NCI-H1436 treated with DMSO at 0.1 percent for 48 hours (cell line): ENCODE measurements at places on chromosomes 2 and 18.

DNA sequence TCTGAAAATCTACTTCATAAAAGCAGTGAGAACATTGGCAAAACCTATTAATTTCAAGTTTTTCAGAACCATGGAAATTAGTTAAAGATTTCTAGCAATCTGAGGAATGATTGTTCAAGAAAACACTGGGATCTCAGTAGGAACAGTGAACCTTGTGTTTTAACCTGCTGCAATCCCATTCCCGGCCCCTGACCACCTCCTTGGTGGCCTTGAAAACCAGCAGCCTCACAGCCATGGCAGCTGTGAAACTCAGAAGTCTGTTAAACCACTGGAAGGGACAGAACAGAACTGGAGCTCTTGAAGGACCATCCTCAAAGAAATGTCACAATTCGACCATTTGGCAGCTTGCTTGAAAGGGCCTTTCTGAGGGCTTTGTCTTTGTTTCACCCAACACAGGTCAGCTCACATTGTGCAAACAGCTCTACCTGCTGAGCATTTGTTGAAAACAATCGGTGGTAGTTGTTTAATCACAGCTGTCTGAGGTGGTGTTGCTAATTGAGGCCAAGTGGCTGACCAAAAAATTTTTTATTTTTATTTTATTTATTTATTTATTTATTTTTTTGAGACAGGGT, 25.8 kb downstream of the NEDD4L start:
- no peak for DNase-seq

DNA sequence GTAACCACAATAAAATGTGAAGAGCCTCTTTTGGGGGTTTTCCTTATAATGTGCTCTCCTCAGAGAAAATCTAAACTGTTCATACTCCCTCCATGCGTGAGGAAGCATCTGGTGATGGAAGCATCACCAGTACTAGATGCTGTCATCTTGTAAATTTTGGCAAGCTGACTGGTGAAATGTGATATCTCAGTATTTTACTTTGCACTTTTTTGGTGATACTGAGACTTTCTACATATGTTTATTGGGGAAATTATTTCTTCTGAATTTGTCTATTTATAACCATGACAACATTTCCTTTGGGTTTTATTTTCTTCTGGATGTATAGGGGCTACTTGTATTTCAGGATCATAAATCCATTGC, 95.9 kb upstream of the DLGAP1 start:
- no peak for DNase-seq

DNA sequence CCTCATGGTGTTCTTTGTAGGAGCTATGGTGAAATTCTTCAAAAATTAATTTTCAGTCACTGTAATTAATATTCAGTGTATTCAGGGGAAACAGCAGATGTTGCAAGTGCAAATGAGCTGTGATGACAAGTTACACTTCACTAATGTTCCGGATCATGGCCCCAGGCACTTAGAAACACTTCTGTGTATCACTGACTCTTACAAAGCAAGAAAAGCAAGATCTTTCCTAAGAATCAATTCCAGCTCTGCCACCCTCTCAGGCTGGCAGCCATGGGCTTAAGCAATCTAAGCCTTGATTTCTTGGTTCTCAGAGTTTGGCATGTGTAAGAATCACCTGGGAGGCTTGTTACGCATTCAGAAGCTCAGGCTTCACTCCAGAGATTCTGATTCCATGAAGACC, 78.0 kb downstream of the MARCHF4 start:
- no peak for DNase-seq

DNA sequence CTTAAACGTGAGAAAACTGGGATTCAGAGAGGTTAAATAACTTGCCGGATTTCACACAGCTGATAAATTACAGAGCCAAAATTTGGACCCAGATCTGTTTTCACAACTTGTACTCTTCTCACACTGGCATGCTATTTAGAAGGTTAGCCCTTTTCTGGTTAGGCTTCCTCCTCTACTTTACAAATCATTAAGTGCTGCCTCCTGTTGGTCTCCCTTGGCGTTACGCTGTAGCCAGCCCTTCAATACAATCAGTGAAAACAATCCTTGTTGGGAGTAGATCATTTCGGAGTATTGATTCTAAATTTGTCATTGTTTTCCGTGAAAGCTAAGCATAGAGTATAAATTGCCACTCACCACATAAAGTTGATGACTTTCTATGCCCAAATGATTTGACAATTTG, 153.5 kb downstream of the ARHGAP15 start:
- DNase-seq: no peak

DNA sequence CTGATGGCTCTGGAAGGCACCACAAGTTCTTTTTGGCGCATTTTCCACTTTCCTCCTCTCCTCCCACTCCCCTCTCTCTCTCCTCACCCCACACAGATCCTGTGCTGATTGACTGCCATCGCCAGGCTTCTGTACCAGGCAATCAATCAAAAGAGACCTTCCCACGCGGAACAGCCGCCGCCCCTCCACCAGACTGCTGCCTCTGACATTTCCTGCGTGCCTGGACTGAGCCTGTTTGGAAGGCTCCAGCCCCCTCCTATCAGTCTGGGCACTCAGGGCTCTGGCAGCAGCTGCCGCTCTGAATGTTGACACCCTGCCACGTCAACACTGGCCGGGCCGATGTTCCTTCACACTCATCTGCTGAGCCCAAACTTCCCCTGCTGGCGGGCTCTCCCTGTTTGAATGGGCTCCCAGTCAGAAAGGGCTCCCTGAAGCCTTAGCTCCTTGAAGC, 467.7 kb downstream of the EPHA4 start:
- no peak for DNase-seq

DNA sequence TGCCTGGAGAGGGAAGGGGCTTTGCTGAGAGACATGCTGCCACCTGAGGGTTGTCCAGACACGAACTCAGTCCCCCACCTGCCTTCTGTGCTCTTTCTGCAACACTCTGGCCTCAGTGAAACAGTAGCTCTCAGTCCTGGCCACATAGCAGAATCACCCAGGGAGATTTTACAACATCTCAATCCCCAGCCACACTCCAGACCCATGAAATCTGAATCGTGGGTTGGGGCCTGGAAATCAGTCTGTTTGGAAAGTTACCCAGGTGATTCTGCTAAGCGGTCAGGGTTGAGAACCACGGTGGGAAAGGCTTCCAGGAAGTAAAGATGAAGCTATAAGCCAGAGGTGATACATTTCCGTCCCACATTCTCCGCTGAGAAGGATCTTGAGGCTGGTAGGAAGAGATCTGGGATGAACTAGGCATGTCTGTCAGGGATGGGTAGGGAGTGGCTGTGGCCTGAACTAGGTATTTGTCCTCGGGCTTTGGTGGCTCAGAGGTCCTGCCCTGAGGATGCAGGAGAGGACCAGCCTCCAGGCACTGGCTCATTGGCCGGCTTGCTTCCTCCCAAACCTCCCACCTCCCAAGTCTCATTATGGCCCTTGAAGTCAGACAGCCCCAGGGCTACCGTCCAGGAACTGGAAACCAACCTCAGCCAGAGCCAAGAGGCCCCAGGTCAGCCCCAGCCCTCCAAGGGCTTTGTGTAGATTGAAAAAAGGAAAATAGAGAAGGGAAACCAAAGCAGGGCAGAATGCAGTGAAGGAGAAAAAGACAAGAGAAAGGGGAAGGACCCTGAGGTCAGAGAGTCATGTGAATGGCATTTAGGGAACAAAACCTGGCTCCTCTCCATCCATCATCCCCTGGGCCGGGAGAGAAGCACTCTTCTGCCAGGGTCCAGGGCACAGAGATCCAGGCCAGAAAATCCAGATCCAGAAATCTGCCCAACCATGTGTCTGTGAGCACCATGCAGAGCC, 119.6 kb downstream of the ZFP36L2 start:
- DNase-seq: no peak

DNA sequence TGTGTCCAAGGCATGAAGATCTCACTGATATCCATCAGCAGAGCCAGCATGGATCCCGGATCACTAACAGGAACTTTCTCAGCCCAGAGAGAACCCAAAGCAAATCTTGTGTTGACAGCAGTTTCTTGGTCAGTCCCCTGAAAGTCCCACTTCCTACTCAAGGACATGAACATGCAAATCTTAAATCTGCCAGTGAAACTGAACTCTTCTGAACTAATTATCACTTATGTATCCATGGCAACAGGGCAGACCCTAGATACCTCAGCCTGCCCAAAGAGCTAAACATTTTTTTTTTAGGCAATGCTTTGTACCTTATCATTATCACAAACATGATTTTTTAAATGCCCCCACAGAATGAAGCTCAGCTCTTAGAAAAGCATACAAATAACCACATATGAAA, 127.8 kb upstream of the DDX18 start:
- no peak for DNase-seq

DNA sequence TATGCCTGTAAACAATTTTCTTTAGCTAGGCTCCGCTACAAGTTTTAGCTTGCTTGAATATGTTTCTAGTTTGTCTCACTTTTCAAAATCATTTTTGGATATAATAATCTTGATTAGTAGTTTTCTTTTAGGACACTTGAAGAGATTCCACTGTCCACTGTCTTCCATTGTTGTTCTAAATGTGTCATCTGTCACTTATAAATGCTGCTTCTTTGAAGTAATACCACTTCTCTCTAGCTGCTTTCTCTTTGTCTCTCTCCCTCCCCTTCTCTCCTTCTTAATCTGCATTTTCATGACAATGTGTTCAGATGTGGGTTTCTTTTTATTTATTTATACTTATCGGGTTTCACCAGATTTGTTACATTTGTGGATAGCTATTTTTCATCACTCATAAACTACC, 73.7 kb upstream of the DPP10 start:
- no peak for DNase-seq

- DNase-seq: no peak
Measured at GRCh38 chr18:48833701-48834412, 116.9 kb downstream of the SMAD7 start.

- no peak for DNase-seq
Measured at GRCh38 chr18:76978616-76979015, 154.0 kb downstream of the MBP start.
